Pulmonary artery endothelial cell (primary cell): ENCODE measurements at places on chromosomes 6 and 20. TPM values are rescaled to one million over a fixed set of nuclear protein-coding genes. Genes with fewer than 3 reads are reported as not detected.

The KHDC1L gene
- not detected in 2 replicates for total RNA-seq

The DEFB132 gene
- total RNA-seq = not detected in 2 replicates

The ANGPT4 gene
- not detected in 2 replicates for total RNA-seq

The FOXC1 gene
- total RNA-seq = 12.6 and 13.8 TPM in 2 replicates

The SLC17A3 gene
- not detected in 2 replicates for total RNA-seq

The BPIFB1 gene
- not detected in 2 replicates for total RNA-seq

The CD40 gene
- total RNA-seq = 9.1 and 12.7 TPM in 2 replicates

The FAM209B gene
- total RNA-seq = not detected in 2 replicates

DNA sequence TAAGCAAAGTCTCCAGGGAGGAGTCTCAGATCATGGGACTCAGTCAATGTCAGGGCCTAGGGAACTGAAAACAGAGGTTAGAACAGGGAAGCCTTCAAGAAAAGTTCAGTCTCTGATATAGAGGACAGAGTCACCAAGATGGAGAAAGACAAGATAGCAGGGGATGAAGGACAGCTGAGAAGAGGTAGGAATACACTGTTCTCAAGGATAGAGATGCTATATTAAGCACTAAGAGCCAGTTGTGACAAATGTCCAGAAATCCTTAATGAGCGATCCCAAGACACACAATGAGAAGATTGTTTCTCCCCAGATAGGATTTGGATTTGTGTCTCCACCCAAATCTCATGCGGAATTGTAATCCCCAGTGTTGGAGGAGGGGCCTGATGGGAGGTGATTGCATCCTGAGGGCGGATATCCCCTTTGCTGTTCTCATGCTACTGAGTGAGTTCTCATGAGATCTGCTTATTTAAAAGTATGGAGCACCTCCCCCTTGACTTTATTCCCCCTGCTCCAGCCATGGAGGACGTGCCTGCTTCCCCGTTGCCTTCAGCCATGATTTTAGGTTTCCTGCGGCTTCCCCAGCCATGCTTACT is 168.2 kb downstream of the AKAP7 start:
- DNase-seq = no peak

DNA sequence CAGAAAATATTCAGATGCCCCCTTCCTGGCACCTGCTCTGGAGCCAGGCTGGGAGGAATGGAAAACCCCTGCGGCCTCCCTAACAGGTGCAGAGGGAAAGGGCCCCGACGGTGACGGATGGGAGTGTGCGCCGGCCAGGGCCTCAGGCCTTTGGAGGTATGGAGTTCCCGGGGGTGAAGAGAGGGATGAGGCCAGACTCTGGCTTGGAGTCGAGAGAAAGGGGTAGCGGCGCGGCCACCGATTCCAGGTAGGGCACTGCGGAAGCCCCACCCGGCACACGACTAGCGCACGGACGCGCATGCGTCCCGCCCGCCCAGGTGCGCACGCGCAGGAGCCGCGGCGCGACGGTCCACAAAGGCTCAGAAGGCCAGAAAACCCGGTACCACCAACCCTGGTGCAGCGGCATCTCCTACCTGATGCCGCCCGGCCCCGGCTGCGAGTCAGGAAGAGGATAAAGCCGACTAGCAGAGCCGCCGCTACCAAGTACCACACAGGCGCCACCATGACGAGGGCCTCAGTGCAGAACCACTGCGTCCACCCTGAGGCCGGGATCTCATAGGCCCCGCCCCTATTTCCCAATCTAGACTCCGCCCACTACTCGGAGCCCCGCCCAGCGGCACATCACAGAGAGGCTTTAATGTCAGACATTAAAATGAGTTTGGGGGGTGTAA is at the start of gene DDRGK1:
Gene DDRGK1, minus strand, starts transcription at position 559 of the 671 bp plus-strand sequence. Its CDS starts 55 bp downstream, at position 504.
- DNase-seq = no peak

- DNase-seq = no peak
Observed at GRCh38 chr6:169936355-169936975, 185.0 kb downstream of the ERMARD start.

- no peak for DNase-seq
Observed at GRCh38 chr6:72844614-72845013, 222.8 kb downstream of the KCNQ5 start.

GRCh38 chr20:9583151-9583550 is 68.8 kb downstream of the LAMP5 start:
- no peak for DNase-seq

DNA sequence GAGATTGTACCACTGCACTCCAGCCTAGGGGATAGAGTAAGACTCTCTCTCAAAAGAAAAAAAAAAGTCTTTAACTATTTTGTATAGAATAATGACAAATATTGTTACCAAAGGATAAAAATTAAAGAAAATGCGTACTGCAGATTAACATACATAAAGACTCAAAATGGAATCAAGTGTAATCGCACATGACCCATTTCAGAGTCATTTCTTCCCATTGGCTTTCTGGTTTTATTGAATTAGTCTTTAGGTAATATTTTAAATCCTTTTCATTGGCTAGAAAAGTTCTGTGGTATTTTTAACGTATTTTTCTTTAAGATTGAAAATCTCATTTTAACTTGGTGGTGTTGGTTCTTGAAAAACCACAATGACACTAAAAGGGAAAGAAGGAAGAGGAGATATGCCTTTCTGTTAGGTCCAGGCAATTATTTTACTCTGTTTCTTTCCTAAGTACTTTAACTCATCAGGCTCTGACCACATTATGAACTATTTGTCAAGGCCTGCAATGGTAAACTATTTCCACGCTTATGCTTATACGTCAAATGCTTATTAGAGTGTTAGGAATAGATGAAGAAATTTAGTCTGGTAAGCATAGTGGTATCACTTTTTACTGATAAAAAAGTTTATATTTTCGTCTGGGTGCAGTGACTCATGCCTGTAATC is 52.3 kb downstream of the PLEKHG1 start:
- DNase-seq = no peak

GRCh38 chr6:20203561-20204511 is 8.4 kb downstream of the MBOAT1 start:
- DNase-seq = no peak

DNA sequence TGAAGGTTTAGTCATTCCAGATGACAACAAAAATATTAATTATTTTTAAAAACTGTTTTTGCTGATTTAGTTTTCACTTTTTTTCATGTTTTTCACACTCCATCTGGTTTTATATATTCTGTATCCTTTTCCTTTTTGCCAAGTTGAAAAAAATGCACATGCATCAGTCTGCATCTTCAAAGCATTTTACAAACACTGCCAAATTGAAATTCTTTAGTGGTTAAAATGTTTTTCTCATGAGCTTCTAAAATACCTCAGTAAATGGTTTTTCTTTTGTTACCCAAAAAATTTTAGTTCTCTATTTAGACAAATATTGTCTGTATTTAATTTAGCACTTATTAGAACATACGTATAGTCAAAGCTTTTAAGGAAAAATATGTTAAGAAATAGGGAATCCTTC is 386.9 kb upstream of the HSF2 start:
- no peak for DNase-seq

- no peak for DNase-seq
Observed at GRCh38 chr6:90072501-90072900, 178.2 kb downstream of the GJA10 start.

DNA sequence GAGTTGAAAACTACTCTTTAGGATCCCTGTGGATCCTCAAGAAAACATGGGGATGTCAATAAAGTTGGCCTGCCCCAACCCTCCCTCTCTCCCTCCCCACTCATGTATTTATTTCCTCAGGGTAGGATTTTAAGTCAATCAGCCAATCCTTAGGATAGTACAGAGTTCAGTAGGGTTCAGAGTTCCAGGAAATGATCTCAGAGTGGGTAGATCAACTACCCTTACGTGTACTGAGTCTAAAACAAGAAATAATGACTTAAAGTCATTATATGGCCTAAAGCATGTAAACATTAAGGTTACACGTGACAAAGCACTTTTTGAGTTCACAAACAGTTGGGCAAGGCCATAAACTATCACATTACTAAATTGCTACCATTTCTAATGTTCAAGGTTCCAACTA is 47.2 kb upstream of the REV3L start:
- no peak for DNase-seq

DNA sequence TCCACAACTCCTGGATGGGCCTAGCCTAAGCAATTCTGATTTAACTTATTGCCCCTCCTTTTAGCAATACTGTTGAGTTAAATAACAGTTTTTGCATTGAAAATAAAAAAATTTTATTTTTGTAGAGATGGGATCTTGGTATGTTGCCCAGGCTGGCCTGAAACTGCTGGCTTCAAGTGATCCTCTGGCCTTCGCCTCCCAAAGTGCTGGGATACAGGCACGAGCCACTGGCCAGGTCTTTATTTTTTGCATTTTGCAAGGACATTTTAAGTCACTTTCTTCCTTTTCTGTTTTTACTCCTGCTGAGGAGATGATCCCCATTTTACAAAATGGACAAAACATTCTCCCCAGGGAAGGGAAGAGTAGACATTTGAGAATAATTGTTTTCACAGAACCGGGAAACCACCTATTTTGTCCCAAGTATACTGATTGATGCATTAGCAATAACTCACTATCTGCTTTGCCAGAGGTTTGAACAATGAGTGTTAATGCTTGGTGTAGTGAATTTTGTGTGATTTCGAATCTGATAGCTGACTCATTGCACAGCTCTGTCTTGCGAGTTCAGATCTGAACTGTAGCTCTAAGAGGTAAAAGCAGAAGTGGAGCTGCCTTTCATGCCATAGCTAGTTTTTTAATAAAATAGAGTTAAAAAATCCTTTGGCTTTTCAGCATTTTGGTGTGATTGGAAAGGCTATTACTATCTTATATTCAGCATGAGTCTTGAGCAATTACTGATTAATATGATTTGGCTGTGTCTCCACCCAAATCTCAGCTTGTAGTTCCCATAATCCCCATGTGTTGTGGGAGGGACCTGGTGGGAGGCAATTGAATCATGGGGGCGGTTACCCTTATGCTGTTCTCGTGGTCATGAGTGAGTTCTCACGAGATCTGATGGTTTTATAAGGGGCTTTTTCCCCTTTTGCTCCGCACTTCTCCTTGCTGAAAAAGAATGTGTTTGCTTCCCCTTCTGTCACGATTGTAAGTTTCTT is 20.9 kb downstream of the IGF2R start:
- DNase-seq = no peak

DNA sequence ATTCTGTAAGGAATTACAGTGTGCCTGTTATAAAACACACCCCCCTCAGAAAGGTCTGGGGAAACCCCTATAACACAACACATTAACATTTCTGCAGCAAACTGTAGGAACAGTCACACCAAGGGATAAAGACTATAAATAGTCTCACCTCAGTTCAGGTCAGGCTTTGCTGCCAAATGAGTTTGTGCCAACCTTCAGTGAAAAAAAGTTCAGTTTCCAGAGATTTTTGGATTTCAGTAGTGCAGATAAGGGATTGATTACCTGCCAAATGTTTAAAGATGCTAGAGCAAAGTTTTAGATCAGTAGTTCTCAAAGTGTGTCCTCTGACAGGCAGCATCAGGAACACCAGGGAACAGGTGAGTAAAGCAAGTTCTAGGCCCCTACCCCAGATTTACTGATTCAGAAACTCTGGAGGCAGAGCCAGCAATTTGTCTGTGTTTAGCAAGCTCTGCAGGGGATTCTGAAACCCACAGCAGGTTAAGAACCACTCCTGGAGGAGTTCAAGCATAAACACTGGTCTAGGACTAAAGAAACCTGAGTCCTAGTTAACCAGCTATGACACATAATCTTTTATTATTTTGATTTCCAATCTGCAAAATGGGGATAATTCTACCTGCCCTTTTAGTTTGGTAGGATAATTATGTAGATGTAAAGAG is 111.0 kb downstream of the RCAN2 start:
- DNase-seq = no peak

GRCh38 chr6:118719351-118720124 is 68.1 kb upstream of the CEP85L start:
- no peak for DNase-seq

GRCh38 chr20:7601431-7601830 is 338.8 kb downstream of the HAO1 start:
- no peak for DNase-seq
